ENCODE measurements at places on chromosomes 16 and 17.

- no peak for DNase-seq
Observed at GRCh38 chr16:27564224-27564623, 14.3 kb downstream of the KATNIP start.

DNA sequence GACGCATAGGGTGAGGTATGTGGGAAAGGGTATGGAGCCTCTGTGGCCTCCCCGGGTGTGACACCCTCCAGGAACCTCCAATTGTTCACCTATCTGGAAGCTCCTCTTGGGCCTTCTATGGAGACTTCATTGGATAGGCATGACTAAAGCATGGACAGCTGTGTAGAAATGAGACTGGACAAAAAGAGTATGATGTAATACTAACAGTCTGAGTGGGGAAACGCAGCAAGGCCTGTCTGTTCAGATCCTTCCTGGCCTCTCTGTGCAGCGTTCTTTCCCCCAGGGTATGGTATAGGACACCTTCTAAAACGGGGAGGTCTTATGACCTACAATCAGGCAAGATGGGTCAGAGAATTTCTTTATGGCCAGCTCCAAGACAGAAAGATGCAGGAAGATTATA, 30.7 kb upstream of the CCNF start:
- DNase-seq = no peak

- no peak for DNase-seq
Observed at GRCh38 chr16:73149334-73149733, 101.4 kb upstream of the ZFHX3 start.

DNA sequence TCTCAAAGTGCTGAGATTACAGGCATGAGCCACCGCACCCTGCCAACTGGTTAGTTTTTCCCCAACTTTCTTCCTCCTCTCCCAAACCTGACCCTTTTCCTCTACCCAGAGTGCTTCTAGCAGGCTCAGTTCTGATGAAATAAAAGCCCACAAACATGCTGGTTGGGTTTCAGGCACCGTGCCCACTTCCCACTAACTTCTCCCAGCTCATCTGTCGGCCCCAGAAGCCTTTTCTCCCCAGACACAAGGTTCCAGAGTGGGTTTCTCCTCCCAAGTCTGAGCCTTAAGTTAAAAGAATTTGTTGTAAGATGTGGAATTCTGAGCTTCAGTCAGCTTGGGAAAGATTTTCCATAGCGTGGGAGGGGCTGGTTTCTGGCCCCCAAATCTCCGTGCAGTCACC, 11.5 kb upstream of the SCN4A start:
- DNase-seq = no peak

DNA sequence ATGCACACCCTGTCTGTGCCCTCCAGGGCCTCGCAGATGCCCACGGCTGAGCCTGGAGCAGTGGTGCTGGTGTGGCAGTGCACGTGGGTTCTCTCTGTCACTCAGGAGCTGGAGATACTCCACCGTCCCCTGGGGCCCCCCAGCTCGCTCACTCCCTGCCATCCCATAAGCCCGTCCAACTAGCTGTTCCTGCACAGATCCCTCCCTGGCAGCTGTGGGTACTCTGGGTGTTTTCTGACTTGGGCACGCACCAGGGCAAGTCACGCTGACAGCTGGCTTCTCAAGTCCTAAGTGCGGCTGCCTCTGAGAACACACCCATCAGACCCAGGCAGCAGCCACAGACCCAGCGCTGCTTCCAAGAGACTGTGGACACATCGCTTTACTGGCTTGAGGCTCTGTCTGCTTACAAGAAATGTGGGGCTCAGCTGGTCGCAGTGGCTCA, 25.4 kb upstream of the ITGB4 start:
- no peak for DNase-seq

DNA sequence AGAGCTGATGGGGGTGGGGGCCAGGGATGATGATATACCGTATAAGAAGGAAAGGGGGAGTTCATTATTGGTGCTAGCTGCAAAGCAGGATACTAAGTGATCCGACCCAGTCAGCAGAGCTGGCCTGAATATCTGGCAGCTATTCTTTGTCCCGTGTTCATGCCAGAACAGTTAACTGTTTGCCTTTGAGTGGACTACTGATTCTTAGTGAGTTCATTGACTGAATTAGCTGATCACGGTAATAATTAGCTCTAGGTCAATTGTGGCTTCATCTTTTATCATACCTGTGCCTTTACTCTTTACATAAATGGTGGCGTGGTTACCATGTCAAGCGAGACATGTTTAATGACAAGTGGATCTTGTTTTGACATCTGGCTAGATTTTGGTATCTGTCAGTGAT, 5.3 kb downstream of the KPNB1 start:
- no peak for DNase-seq

DNA sequence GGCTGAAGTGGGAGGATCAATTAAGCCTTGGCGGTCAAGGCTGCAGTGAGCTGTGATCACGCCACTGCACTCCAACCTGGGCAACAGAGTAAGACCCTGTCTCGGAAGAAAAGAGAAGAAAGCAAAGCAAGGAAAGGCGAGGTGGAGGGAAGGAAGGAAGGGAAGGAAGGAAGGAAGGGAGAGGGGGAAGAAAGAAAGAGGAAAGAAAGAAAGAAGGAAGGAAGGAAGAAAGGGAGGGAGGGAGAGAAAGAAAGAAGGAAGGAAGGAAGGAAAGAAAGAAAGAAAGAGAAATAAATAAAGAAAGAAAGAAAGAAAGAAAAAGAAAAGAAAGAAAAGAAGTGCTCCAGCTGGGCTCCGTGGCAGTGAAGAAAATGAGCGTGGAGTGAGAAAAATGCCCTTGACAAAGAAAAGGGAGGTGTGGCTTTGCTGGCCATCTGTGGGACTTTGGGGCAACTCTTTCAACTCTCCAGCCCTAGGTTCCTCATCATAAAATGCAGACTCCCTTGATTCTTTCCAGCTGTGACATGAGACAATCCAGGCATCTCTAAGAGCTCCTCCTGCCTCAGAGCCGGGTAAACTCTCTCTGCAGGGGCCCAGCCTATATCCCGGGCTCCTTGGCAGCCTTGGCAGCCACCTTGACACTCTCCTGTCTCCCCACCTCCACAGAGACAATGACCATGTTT, 2.4 kb downstream of the GSDMA start:
- DNase-seq = no peak

DNA sequence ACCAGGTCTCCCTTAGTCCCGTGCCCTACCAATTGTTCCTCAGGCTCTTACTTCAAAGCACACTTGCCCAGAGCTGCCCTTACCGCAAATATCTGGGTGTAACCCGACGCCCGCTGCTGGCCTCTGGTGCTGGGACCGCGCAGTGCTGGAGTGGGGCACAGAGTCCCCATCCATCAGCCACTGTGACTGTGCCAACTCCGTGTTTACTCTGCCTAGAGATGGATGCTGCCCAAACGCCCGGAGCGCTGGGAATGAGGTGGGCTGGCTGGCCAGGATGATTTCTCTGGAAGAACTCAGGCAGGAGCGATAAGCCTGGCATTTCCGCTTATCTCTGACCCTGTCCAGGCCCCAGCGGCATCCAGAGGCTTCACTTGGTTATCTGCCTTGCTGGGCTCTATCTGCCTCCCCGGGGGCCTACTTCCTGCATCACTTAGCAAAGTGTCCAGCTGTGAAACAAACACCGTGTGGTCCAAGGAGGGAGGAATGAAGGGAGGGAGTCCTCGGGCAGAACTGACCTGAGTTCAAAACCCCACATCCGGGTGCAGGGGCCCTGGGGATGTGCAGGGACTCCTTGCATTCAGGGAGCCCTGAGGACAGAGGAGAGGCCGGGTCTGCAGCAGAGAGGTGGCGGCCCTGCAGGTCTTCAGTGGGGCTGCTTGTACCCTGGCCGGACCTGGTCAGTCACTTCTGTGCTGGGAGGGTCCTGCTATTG, 9.4 kb upstream of the MYLK3 start:
- no peak for DNase-seq

DNA sequence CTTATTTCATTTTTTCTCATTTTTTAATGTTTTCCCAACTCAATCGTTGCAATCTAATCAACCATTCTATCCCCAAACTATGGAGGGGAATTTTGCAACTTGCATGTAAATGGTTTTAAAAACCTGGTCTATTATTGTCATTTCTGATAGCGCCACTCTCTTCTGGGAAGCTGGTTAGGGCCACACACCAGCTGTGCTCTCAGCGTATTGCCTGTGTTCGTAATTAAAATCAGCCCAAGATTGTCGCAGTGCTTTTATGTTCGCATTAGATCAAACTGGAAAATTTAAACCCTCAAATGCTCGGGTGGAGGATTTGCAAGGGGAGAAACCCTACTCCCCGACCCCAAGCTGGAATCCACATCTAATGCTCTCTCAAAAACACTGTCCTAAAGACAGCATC, 123.5 kb upstream of the CACNG5 start:
- DNase-seq = no peak

- peak; percentile 71 for DNase-seq
Observed at GRCh38 chr16:70703041-70703834, 17.4 kb upstream of the MTSS2 start.

GRCh38 chr16:57924514-57924913, 46.4 kb downstream of the CNGB1 start:
- DNase-seq = no peak

DNA sequence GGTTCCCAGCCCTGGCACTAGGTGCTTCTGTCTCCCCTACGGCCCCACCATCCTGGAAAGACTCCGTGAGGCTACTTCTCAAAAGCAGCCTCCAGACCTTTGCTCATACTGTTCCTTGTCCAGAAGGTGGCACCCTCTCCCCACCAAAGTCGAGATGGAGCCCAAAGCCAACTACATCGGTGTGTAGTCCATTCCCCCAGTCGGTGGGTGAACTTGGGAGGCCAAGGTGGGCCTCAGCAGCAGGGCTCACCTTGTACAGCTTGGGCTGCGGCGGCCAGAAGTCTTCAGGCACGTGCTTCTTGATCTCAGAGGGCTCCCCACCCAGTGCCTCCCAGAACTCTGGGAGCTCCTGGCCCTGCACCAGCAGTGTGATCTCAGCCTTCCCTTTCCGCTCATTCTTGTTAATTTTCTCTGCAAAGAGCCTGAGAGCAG, 10.2 kb downstream of the FLII start:
- DNase-seq = no peak

GRCh38 chr16:17177959-17178905, 292.5 kb downstream of the XYLT1 start:
- no peak for DNase-seq

DNA sequence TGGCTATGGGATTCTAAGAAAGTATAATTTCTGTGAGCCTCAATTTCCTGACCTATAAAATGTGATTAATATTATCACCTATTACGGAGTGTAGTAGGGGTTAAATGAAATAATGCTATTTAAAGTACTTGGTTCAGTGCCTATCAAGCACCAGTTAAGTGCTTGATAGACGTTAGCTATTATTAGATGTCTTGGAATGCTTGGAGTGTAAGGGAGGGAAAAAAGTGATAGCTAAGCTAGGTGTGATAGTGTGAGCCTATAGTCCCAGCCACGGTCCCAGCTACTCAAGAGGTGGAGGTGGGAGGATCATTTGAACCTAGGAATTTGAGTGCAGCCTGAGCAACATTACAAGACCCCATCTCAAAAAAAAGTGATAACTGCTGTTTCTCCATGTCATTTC, 7.5 kb downstream of the ORC6 start:
- no peak for DNase-seq

DNA sequence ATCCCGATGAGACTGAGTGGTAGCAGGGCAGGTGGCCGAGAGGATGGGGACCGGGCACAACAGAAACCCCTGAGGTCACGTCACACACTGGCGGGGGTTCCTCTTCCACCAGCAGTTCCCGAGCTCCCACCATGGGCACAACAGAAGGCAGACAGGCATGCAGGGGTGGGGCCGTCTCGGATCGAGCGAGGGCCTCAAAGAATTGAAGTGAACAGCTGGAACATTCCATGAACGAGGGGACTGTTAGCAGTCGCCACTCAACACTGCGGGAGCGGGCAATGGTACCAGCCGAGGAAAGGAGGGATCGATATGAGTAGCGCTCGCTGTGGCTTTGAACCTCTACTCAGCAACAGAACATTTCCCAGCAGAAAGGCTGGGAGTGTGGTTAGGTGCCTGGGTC, 5.3 kb downstream of the CEP131 start:
- no peak for DNase-seq

- no peak for DNase-seq
Observed at GRCh38 chr16:58393138-58393504, 850 bp downstream of the GINS3 start.

- no peak for DNase-seq
Observed at GRCh38 chr16:27700304-27700995, 150.5 kb downstream of the KATNIP start.

DNA sequence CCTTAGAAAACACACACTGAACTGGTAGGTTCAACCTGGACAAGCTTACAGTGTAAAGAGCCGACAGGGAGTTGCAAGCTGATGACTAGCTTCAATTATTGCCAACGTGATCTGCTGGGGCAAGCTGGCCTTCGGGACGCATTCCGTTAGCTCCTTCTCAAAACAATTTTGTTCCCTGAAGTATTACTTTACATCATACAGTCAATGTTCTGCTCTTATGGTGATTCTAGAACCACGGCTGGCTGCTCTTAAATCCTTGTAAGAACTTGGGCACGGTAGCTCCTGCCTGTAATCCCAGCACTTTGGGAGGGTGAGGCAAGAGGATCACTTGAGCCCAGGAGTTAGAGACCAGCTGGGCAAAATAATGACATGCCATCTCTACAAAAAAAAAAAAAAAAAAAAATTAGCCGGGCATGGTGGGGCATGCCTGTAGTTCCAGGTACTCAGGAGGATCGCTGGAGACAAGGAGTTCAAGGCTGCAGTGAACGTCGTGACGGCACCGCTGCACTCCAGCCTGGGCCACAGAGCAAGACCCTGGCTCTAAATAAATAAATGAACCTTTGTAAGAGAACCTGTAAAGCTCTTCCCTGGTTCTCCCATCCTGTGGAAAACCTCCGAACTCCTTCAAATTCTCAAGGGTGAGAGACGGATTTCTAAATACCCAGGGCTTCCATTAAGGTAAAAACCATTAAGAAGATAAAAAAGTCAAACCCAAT, 2.0 kb downstream of the CDIP1 start:
- DNase-seq = no peak

DNA sequence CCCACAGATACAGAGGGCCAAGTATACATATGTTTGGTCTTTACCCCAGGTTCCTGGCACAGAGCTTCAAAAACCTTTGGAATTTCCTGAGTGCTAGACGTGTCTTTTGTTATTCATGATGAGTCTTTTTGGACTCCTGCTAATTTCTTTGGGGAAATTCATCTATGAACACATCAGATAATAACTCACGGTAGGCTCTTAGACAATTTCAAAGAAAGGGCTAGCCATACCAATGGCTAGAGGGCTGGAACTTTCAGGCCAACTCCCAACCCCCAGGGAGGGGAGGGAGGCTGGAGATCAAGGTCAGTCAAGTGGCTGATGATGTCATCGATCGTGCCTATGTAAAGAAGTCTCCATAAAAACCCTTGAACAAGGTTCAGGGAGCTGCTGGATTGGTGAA, 101.9 kb downstream of the STX8 start:
- DNase-seq = peak; percentile 32

- DNase-seq = no peak
Observed at GRCh38 chr17:72618001-72618509, 474.4 kb downstream of the SLC39A11 start.

- DNase-seq = no peak
Observed at GRCh38 chr17:80878876-80879722, 112.5 kb upstream of the CHMP6 start.

Data from brain microvascular endothelial cell (primary cell).